ENCODE measurements at places on chromosomes 11 and 22.

DNA sequence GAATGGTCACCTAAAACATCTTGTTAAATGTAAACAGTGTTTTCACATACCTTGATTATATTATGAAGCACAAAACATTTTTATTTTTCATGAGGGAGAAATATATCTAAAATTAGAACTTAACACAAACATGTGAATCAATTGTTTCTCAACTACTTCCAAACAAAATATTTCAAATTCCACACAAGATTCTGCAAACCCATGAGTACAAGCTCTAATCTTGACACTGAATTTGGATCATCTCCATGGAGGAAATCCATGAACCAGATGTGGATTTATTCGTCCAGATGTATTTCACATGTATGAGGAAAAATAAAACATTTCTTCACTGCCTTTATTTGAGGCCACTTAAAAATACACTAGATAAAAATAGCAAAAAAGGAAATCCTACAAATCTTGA is 184.2 kb downstream of the SBF2 start:
- no peak for DNase-seq

DNA sequence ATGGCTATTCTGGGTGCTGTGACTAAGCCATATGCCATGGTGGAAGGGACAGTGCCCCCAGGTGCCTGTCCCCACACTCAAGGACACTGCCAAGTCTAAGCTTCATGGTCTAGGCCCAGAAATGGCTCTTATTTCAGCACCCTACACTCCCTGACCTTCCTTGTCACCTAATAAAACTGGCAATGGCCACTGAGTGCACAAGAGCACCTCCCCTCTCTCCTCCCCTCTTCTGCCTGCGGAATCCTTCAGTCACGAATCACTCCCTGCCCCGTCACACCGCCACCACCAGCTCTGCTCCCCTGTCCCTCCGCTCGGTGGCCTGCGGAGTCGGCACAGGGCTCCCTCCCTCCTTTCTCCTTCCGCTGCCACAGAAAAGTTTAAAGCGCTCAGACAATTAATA is 19.0 kb upstream of the LMO1 start:
- no peak for DNase-seq

GRCh38 chr22:19853058-19853878 is 1.4 kb downstream of the GNB1L start:
- DNase-seq: no peak

DNA sequence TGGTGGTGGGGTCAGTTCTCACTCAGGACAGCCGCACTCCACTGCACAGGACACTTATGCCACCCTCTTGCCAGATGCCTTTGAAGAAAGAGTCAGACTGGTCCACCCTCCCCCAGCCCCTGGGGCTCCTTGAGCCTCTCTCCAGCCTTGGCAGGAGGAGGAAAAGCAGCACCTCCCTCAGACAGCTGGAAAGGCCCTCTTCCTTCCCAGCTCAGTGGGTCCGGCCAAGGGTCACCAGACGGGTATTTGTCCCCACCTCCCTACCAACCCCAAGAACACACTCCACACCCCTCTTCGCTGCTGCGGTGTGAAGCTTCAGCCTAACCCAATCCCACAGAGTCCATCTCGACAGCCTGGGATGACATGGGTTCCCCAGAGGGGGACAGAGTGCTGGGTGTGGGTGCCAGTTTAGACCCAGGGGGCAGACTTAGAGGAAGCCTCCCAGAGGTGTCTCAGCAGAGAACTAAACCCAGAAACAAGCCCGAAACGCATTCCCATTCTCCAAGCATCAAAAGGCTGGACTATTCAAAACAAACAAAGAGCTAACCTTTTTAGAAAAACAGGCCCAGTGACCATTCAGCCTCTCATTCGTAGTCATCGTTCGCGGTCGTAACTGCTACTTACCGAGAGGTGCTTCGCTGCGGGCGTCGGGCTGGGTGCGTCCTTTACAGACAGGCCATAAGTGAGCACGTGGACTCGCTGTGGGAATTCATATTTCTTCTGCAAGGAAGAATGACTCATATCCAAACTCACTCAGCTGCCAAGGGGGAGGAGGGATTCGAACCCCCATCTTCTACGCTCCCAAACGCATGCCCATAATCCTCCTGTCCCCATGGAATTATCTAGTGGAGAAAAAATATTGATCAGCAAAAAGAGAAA is 57.5 kb upstream of the ANO1 start:
- no peak for DNase-seq

- no peak for DNase-seq
These were observed 453.1 kb downstream of the SOX6 start for GRCh38 chr11:15903246-15903645.

DNA sequence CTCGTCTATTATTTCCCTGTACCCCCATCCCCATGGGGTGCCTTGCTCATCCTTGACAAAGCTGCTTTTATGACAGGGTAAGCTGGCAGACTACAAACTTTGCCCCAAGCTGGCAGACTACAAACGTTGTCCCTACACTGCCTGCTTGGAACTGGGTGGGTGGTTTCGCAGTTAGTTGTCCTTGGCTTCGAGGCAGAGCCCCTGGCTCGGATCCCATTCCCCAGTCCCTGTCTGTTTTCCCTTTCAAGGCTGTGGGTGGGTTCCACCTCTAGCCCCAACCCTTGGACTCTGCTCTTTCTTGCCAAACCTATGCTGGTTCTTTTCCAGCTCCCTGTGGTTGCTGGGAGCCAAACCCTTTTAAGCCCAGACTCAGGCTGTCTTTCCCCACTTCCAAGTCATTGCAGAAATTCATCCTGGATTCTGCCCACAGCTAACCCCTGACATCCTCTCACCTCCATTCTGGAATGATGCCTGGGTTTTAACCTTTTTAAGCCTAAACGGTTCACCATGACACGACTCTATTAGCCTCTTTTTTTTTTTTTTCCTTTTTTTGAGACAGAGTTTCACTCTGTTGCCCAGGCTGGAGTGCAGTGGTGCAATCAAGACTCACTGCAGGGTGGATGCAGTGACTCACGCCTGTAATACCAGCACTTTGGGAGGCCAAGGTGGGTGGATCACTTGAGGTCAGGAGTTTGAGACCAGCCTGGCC is 9.2 kb upstream of the RBM14 start:
- DNase-seq: no peak
